Type B pancreatic cell (in vitro differentiated cells): ENCODE measurements at places on chromosomes 6 and 20. TPM values are rescaled to one million over a fixed set of nuclear protein-coding genes. Genes with fewer than 3 reads are reported as not detected.

IL17F gene
- not detected in 2 replicates for total RNA-seq

- no peak for DNase-seq
Measured at GRCh38 chr6:74356391-74356790, 660.4 kb downstream of the CD109 start.

DNA sequence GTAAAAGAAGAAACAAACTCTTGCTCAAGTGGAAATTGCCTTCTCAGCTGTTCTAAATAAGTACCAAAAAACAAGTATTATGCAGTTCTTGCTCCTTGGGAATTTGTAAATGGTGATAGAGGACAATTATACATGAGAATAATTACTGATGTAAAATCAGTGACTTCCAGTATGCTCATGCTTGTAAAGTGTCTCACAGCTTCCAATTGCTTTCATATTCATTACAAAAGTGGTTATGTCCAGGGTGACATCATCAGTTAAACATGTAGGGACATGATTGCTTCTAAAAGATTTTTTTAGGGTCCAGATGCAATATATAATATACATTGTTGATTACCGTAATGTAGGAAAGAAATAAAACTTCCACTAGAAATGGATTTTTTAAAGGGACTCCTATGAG lies 122.8 kb upstream of the B3GAT2 start:
- no peak for DNase-seq

GRCh38 chr6:134525190-134525868 lies 207.4 kb upstream of the SGK1 start:
- DNase-seq: no peak

- no peak for DNase-seq
Measured at GRCh38 chr20:38863024-38863851, 57.7 kb downstream of the PPP1R16B start.

- no peak for DNase-seq
Measured at GRCh38 chr6:47157653-47158219, 115.6 kb upstream of the ADGRF1 start.

EDEM2 gene
- total RNA-seq: 27.3 and 33.1 TPM in 2 replicates

DNA sequence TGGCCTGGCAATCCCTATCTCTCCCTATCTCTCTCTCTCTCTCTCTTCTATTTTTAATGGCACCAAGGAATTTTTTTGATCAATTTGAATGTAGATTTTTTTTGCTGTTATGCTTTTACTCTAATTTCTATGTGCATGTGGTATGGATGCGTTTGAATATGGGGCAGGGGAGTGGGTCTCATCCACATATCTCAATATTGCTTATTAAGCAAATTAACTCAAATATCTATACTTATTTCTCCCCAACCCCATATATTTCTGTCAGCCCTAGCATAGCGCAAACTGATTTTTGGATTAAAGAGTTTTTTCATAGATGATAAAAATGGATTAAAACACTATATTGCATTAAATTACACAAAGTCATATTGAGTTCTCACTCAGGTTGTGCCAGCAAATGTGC lies 210.2 kb downstream of the KHDRBS2 start:
- DNase-seq: no peak

C2 gene
- total RNA-seq: 2.2 and 3.6 TPM in 2 replicates

TP53TG5 gene
- total RNA-seq: 0.57 TPM in 1 of 2 replicates, not detected in the other

DNA sequence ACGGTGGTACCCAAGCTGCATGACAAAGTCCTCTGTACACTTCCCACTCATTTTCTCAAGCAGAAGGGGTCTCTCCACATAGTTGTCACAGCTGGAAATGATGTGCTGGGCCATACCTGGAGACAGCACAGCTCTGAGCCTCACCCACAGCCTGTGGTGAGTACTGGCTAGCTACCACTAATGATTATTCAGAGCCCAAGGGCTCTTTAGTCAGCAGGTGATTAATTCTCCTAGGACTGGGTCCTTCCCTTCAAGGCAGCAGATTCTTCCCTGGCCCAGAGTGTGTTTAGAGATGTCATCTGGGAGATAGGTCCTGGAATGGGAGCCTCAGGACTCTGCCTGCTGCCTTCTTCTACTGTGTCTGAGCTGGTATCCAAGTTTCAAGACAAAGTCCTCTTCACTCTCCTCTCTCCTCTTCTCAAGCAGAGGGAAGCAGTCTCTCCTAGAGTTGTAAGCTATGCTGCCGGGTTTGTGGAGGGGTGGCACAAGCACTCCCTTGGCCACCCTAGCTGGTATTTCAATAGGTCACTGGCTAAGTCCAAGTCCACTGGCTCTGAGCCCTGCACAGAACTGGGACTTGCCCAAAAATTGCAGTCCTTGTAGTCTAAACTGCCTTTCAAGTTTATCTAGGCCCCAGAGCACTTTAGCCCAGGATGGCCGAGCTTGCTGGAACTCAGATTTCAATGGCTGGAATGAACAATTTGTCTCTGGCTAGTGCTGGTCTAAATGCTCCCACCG lies 49.8 kb upstream of the VGLL2 start:
- no peak for DNase-seq
